Kidney glomerular epithelial cell (primary cell): ENCODE measurements at places on chromosomes 2 and 18.

GRCh38 chr2:175690113-175690837 lies 311.8 kb downstream of the LNPK start:
- DNase-seq = peak; percentile 44

- no peak for DNase-seq
These were observed 46.7 kb downstream of the EML6 start for GRCh38 chr2:54770211-54770610.

DNA sequence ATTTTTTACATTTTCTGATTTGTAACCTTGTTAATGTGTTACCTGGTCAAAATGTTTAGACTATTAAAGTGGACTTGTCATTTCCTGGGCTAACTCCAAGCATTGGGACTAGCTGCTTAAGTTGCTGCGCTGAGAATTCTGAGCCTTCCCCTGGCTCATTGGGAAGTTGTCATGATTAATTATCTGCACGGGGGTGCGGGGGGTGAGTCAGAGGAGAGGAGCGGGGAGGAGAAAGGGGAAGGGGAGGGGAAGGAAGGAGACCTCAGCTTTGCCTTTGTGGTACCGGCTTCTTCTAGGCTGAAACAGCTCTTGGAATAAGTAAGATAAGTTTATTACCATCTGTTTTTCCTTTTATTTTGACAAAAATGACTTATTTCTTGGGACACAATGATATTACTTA lies 52.9 kb upstream of the APCDD1 start:
- DNase-seq = peak; percentile 53

GRCh38 chr2:175580652-175581051 lies 399.1 kb upstream of the ATP5MC3 start:
- no peak for DNase-seq

DNA sequence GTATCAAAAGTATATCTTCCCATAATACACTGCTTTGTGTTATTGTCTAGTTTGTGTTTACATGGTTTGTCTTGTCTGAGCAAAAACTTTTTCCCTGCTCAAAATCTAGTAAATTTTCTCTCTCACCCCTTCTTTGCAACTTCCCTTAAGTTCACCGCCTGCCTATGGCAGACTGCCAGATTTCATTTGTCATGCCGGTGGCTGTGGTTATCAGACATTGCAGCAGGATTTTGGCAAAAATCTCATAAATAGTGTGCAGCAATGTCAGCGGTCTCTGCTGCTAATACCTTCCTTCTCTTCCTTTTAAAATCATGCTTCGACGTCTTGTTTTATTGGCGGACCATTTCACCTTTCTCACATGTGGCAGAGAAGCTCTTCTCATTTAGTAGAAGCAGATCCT lies 45.6 kb upstream of the TMEM178A start:
- peak; percentile 48 for DNase-seq

GRCh38 chr18:79753391-79753851 lies 44.3 kb upstream of the KCNG2 start:
- no peak for DNase-seq

DNA sequence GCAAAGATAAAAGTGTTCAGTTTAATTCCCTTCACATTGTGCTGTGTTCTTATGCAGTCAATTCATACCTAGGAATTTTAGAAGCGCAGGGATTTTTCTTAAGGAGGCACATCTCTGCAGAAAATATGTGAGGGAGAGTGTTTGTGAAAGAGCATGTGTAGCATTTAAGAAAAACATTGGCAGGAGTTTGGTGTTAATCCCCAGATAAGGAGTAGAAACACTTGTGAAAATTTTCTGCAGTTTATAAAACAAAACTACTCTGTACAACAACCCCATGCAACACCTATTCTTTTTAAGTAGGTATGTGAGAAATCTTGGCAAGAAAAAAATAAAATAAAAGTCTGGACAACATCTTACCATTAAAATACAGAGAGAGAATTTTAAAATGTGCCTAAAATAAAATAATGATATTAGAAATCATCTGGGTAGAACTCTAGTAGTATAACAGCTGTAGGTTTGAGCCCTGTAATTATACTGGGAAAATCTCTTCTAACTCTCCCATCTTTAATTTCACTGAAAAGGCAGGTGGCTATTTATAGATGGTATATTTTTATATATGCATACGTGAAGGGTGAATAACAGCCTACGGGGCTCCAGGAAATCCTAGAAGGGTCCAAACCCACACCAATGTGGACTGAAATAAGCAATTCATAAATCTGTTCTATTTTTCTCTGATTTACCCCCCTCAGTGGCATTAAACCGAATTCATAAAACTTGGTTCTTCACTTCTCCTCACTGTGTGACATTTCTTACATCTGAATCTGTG lies 6.6 kb downstream of the FZD7 start:
- no peak for DNase-seq

DNA sequence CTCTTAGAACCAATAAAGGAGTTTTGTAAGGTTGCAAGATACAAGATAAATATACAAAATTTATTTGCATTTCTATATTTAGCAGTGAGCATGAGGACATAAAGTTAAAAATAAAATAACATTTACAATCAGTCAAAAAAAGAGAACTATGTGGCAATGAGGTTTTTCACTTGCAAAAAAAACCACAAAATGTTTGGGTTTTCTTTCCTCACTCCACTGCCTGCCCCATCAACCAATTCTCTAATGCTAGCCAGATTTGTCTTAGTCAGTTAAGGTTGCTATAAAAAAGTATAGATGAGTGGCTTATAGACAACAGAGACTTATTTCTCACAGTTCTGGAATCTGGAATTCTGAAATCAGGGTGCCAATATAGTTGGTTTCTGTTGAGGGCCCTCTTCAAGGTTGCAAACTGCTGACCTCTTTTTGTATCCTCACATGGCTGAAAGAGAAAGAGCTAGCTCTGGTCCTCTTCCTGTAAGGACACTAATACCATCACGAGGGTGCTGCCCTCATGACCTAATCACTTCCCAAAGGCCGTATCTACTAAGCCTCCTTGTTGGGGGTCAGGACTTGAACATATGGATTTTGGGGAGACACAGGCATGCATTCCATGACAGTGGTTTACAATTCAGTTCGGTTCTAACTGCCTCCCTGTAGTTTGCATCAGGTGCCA lies 566.2 kb downstream of the GALR1 start:
- DNase-seq = no peak

DNA sequence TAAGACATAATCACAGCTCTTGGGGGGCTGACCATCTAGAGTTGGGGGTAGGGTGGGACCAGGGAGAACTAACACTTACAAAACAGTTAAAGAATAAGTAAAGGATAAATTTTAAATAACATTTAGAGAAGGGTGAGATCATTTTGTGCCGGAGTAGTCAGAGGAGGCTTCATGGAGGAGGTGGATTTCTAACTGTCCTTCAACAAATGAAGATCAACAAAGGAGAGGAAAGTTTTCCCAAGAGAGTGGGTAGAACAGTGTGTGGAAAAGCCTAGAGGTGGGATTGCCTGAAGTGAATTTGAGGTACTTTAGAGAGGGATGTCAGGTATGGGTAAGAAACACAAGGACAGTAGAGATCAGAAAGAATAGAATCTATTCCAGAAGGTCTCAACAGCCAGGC lies 7.3 kb downstream of the PROKR1 start:
- no peak for DNase-seq

GRCh38 chr18:48545757-48546321 lies 7.0 kb downstream of the CTIF start:
- DNase-seq = peak; percentile 22
